Dermis blood vessel endothelial cell (primary cell): ENCODE measurements at places on chromosomes 5 and 9. TPM values are rescaled to one million over a fixed set of nuclear protein-coding genes. Genes with fewer than 3 reads are reported as not detected.

Gene C5
- total RNA-seq = 2.2 and 2.6 TPM in 2 replicates

Gene EQTN
- not detected in 2 replicates for total RNA-seq

Gene CD72
- 0.14 TPM in 1 of 2 replicates, not detected in the other for total RNA-seq

Gene DCAF12
- total RNA-seq = 22.3 and 24.4 TPM in 2 replicates

Gene EPB41L4B
- total RNA-seq = 0.34 and 0.79 TPM in 2 replicates
